Keratinocyte (primary cell): ENCODE measurements at places on chromosomes 7 and 10. TPM values are rescaled to one million over a fixed set of nuclear protein-coding genes. Genes with fewer than 3 reads are reported as not detected.

DNA sequence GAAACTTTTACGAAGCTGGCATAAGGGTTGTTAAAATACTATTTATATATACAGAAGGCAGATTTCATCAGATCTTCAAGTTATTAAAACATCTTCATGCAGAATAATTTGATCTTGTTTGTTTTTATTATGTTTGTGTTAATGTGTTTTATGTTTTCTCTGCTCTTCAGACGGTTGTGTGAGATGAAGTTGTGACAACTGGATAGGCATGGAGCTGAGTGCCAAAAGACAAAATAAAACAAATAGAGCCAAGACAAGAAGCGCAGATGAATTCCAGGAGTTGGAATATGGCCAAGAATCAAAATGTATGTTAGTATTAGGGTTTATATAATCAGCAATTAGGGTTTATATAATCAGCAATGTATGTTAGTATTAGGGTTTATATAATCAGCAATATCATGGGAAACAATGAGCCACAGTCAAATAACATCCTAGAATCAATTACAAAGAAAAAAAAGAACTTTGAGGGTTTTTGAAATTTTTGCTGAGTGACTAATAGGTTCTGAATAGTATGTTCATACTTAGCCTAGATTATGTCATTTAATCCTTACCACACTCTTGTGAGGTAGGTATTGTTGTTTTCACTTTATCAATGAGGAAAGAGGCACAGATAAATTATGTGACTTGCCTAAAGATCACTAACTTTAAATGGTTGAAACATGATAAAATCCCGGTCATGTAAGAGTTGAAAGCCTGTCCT lies 488.0 kb upstream of the STEAP1 start:
- DNase-seq = no peak

GRCh38 chr10:435397-435796 lies 254.1 kb downstream of the DIP2C start:
- DNase-seq = no peak

- peak; percentile 83 for DNase-seq
Observed at GRCh38 chr10:100148353-100149211, 37.2 kb downstream of the ERLIN1 start.

GRCh38 chr10:100998183-100998990 lies 1.2 kb upstream of the LZTS2 start:
- peak; percentile 45 for DNase-seq

GRCh38 chr10:33363106-33363505 lies 28.6 kb upstream of the NRP1 start:
- DNase-seq = no peak

The GNAT3 gene
- polyA plus RNA-seq = not detected in 3 replicates

DNA sequence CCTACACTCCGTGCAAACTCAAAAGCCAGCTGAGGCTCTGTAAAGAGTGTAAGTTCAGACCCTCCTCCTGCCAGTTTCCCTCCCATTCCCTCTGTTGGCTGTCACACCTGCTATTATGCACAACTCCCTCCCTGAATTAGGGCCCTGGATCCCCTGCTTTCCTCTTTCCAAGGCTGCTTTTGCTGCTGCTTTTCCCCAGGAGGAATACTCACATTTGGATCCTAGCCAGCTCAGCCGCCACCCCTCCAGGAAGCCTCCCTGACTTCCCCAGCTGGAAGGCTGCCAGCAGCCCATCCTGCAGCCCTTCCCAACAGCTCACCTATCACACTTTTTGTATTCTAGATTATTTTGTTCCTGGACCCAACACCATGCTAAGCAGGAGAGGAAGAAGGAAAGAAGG lies 40.9 kb upstream of the WDR11 start:
- no peak for DNase-seq

The SUN1 gene
- 164 to 176 TPM (median 166 TPM) in 3 replicates for polyA plus RNA-seq
